ENCODE measurements at places on chromosomes 11 and 22.

GRCh38 chr22:29310065-29310862 lies 3.8 kb downstream of the GAS2L1 start:
- DNase-seq, result no peak

DNA sequence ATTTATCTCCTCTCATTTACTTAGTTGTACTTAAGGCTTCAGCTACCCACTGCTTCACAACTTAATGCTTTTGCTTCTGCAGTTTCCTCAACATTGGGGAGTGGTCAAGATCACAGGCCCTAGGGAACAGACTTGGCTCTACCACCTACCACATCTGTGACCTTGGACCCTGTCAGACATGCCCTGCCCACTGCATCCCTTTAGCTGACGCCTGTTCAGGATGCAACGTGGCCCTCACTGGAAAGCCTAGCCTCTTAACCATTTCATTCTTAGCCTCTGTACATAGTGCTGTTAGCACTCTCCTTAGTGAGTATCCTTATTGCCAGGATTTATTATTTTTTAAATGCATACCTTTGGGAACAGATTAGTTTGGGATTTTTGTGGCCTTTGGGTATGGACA lies 34.4 kb downstream of the TNRC6B start:
- DNase-seq, result no peak

- no peak for DNase-seq
These were observed 20.3 kb downstream of the CLDN5 start for GRCh38 chr22:19503869-19504268.

DNA sequence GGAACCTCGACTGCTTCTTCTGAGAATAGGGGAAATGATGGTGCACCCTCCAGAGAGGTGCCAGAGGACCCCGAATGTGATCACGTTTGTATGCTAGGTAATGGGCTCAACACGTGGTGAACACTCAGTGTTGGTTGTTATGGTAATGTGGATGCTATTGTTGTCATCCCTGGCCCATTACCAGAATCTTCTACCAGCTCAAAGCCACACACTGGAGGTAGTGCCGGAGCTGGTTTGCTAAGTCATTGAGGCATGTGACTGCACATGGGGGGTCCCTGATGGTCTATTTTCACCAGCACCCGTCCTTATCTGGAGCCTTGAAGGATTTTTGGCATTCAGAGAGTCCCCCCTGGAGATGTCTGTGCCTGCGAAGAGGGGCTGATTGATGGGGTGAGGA lies 119.1 kb upstream of the CD82 start:
- DNase-seq, result no peak

GRCh38 chr11:78323363-78323762 lies 94.3 kb downstream of the GAB2 start:
- no peak for DNase-seq

DNA sequence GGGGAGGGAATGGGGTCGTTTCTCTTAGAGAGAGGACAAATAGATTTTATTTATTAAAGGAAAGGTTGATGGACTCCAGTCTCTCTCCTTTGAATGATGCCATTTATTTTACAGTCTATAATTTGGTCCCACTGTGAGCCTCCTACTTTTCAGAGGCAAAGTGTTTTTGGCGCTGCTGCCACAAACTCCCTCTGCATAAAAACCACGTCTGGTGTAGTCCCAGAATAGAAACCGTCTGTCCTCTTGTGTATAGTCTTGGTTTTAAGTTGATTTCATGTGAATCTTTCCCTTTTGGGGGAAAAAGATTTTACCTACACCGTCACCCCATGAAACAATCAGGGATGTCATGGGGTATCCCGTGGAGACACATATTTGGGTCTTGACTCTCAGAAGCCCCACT lies 143.6 kb upstream of the SEZ6L start:
- no peak for DNase-seq

DNA sequence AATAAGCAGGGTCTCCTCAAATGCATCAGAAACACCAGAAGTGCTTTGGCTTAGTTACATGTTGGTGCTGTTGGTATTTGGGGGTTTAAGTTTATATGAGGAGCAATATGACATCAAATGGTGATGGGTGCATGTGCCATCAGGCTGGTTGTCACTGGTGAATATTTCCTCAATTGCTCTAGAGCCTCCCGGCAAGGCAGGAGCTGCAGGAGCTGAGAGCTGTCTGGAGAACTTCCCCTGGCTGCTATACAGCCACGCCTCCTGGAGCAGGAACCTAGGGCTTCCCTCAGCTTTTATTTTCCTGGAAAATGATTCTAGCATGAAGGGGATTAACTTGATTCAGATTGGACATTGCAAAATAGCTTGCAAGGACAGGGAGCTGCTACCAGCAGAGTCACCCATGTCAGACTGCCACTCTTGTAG lies 15.8 kb downstream of the IGLL5 start:
- DNase-seq, result no peak

DNA sequence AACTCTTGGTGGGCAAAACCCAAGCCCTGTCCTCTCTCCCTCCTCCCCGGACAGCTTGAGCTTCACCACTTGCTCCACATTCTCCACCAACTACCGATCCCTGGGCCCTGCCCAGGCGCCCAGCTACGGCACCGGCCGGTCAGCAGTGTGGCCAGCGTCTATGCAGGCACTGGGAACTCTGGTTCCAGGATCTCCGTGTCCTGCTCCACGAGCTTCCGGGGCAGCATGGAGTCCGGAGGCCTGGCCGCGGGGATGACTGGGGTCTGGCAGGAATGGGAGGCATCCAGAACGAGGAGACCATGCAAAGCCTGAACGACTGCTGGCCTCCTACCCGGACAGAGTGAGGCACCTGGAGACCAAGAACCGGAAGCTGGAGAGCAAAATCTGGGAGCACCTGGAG lies 68.9 kb upstream of the RTL6 start:
- DNase-seq, result no peak

DNA sequence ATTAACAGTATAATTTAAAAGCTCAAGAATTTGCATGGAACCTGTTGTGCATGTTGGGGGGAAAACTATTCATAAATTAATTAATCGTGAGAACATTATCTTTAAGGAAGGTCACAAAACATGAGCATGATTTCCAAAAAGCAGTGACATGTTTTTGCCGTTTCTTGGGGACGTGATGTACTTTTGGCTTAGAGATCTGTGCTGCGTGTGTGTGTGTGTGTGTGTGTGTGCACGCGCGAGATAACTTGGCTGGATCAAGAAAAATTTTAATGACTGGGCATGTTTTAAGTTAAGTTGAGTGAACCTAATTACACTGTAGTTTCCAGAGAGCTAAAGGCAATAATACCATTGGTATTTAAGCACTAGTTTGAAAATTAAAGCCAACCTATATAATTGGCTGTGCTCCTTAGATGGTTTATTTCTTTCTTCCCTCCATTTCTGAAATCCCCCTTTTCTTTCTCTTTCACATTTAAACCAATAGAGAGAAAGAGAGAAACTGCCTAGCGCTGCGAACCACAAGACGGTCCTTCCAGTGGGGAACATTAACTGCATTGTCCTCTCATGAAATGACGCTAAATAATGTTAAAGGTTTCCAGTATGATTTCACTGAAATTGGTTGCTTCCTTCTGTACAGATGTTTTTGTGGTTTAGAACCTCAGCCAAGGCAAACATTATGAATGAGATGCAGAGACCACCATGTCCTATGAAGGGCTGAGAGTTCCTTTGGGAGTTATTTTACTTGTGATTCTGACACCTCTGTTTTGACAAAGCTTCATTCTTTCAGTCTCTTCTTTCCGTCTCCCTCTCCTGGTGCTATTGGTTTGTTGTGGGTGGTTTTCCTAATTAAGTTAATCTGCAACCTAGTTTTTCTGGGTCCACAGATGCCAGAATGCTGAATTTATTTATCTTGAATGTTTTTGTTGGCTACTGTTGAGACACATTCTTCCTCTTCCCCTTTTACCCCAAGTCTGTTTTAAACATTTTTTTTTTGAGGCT lies 51.7 kb downstream of the ZBTB16 start:
- DNase-seq, result no peak

- no peak for DNase-seq
These were observed 4.8 kb downstream of the OR6A2 start for GRCh38 chr11:6794639-6795038.

GRCh38 chr11:114098927-114099326 lies 39.4 kb downstream of the ZBTB16 start:
- no peak for DNase-seq

- no peak for DNase-seq
These were observed at the start of gene CAPN1 for GRCh38 chr11:65181569-65182257. TSS of gene CAPN1 (plus strand) at chr11:65181928. CDS start at chr11:65182702, 774 bp downstream.

GRCh38 chr11:2186669-2187279 lies 15.2 kb upstream of the TH start:
- peak; percentile 14 for DNase-seq

DNA sequence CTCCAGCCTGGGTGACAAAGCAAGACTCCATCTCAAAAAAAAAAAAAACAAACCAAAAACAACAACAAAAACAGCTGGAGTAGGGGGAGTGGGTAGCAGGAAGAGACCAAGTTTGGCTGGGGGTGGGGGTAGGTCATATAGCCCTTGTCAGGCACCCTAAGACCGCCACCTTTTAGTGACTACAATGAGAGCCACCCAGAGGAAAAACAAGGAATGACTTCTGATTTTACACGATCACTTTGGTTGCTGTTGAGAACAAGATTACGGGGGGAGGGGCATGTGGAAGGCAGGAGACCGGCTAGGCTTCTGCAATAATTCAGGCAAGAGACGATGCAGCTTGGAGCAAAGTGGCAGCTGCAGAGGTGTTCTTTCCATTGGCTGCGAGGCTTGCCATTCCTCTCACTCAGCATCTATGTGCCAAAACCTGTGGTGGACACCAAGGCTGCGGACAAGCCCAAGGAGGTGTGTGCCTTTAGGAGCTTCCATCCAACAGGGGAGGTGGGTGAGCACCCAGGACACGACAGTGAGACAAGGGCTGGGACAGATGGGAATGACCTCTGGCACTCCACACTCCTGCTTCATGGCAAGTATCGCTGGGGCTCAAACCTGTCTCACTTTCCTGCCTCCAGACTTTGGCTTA lies 1.7 kb downstream of the RPS19BP1 start:
- no peak for DNase-seq

DNA sequence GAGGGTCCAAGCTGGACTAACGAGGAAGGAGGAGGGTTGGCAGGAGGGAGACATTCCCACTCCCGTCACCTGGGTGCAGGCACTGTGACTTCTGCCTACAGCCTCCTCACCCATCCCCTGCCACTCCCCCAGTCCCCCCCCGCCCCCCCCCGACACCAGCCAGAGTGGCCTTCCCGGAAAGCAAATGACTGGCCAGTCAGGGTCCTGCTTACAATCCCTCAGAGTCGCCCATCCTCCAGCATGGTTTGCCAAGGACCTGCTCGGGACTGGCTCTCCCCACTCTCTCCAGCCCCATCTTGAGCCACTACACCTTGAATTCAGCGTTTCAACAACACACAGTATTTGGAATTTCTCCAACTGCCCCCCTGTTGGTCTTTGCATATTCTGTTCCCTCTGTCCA lies 59.6 kb downstream of the THAP12 start:
- DNase-seq, result no peak

GRCh38 chr11:65471447-65471891 lies 27.4 kb upstream of the MALAT1 start:
- DNase-seq, result no peak

GRCh38 chr11:92591521-92591920 lies 366.9 kb downstream of the FAT3 start:
- no peak for DNase-seq

- no peak for DNase-seq
These were observed 781 bp downstream of the SIDT2 start for GRCh38 chr11:117179048-117179999.

- DNase-seq, result no peak
These were observed at the start of gene APLNR for GRCh38 chr11:57237204-57237681. TSS of gene APLNR (minus strand) at chr11:57237250. CDS start at chr11:57237004, 246 bp downstream.

- DNase-seq, result no peak
These were observed 94.6 kb upstream of the CD82 start for GRCh38 chr11:44470854-44471253.

DNA sequence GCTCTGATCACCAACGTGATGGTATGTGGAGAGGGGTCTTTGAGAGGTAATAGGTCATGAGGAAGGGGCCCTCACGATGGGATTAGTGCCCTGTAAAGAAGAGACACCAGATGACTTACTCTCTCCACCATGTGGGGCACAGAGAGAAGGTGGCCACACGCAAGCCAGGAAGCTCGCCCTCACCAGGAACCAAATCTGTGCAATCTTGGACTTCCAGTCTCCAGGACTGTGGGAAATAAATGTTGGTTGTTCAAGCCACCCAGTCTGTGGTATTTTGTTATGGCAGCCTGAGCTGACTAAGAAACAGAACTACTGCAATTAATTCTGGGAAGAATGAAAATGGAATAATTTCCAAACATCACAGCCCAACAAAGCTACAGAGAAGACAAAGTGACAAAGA lies 117.5 kb downstream of the SNX19 start:
- DNase-seq, result no peak

GRCh38 chr11:67030976-67031375 lies 8.0 kb downstream of the SYT12 start:
- no peak for DNase-seq

GRCh38 chr22:41568811-41569210 lies 8.0 kb downstream of the CSDC2 start:
- no peak for DNase-seq

- DNase-seq, result no peak
These were observed 86.8 kb downstream of the AMOTL1 start for GRCh38 chr11:94854770-94855633.

- no peak for DNase-seq
These were observed 22.4 kb downstream of the MMP10 start for GRCh38 chr11:102757823-102758549.

DNA sequence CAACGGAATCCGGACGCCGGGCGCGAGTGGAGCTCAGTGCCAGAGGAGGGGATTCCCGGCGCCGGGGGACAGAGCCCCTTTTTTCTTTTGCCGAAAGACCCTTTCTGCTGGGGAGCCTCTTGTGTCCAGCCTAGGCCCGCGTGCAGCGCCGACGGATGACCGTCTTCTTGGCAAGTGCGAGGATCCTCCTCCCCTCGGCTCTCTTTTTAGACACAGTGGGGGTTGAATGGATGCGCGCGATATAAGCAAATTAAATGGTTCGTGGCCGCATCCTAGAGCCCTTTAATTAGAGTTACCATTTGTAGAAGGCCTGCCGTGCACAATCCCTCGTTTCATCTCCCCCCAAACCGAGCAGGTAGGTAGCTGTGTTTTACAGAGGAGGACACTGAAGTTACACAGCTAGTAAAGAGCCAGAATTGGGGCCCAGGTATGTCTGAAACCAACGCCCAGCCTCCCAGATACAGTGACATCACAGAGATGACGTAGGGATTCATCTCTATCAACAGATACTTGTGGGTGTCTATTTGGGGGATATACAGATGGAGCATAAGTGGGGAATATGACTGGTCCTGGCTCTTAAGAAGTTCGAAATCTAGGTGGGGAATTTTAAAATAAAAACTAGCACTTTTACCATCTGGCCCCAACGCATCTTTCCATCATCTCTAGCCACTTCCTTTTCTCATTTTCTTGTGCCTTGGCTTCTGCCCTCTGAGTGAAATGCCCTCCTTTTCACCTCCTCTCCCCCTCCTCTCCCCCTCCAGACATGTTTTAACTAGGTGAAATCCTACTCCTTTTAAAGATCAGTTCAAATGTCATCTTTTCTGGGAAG lies 875 bp downstream of the TCP11L1 start:
- DNase-seq, result no peak
